ENCODE measurements at places on chromosomes 12 and 14.

DNA sequence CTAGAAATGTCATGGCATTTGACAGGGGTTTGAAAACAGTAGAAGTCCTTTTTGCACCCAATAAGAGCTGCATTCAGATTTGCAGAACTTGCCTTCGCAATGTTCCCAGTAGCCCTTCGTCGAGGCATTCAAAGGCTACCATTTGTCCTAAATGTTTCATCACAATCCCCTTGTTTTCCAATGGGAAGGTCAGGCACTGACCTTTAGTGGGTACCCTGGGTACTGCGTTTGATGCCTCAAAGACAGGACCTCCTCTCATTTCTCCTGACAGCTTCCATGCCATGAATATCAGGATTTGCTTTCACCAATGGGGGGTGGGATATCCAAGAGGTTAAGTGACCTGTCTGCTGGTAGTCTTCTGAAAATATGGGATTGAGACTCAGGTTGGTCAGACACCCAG lies 1063.1 kb downstream of the BCL11B start:
- no peak for DNase-seq

DNA sequence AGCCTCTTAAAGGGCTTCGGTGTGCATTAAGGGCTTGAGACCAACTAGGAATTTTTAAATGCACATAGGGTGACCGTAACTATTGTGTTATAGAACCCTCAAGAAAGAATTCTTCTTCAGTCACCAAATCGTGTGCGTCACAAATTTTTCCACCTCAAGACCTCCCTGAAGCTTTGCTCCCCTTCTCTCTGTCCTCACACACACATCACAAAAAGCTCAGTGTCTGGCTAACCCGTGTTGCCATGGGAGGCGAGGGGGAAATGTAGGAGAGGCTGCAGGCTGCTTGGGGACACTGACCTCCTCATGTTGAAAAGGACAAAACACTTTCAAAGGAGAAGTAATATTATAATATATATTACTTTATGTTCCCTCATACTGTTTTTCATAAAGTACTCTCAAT lies 10.6 kb downstream of the SSPN start:
- no peak for DNase-seq

DNA sequence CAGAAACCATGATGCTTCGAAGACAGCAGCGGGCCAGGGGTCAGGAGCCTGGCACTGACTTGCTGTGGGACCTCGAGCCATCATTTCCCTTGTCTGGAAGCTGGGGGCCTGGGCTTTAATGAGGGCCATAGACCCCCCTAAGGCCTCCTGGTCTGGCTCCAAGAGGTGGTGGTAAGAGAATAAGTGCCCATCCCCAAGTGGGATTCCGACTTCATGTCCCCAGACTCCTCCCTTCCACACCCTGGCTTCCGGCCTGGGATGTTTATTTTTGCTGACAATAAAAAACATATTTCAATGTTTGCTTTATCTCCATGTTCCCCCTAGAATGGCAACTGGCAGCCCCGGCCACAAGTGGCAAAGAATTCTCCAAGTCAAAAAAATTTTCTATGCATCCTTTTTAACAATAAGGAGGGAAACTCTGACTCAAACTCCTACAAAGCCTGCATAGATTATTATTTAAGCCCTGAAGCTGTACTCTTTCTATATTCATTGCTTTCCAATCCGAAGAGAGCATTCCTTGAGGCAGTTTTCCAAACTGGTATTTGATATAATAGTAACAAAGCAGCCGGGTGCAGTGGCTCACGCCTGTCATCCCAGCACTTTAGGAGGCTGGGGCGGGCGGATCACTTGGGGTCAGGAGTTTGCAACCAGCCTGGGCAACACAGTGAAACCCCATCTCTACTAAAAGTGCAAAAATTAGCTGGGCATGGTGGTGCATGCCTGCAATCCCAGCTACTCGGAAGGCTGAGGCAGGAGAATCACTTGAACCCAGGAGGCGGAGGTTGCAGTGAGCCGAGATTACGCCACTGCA lies 84.0 kb downstream of the ITPK1 start:
- DNase-seq, result no peak

DNA sequence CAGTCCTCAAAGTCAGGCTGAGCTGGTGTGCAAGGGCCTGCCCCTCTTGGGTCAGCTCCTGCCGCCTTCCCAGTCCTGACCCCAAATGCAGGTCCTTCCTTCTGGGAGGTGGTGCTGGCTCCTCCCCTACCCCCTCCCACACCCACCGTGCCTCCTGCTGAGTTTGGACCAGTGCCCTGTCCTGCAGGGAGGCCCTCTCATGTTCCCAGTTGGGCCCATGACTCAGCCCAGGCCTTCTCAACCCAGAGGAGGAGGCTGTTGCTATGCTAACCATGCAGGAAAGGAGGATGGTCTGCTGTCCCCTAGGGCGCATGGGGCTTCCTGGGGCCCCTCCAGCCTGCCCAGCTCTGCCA lies 4.4 kb downstream of the ZBTB42 start:
- no peak for DNase-seq

GRCh38 chr12:15886372-15887042 lies 4.3 kb downstream of the STRAP start:
- DNase-seq, result no peak

DNA sequence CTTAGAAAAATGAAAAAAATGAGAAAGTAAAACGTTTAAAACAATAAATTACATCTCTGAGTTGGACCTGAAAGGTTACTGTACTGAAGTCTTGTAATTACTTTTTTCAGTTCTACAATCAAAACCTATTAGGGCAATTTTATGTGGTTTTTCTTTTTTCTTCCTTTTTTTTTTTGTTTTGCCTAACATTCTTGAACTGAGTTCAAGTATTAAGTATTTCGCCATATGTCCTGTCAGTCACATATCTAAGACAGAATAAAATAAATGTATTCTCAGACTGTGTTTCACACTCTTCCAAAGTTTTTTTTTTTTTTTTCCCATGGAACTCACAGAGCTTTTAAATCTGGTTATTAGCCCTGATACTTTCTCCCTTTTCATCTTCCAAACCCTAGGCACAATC lies 172.0 kb downstream of the BCAT1 start:
- DNase-seq, result no peak

DNA sequence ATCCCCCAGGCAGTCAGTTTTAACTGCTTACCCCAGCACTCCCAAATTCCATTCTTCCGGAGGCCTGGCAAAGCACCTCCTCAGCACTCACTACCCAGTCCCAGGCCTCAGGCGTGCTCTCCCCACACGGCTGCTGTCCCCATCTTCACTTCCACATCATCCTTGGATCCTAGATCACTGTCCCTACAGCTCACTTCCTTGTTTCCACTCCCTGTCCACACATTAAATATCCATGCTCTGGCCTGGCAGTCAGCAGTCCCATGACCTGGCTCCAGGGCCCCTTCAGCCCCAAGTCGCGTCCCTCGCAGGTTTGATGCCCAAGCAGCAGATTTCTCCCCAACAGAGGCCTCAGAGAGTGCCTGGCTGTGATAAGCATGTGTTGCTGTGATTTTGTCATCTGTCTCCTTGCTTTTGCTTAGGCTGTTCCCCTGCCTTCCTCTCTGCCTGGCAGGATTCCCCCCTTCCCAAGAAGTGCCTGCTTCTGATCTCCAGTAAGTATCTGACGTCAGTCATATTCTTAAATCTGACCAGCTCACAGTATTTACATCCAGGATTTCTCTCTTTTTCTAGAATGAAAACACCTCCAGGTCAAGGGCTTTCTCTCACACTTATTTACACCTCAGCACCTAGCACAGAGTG lies 241.7 kb downstream of the ZFP36L1 start:
- DNase-seq, result no peak

DNA sequence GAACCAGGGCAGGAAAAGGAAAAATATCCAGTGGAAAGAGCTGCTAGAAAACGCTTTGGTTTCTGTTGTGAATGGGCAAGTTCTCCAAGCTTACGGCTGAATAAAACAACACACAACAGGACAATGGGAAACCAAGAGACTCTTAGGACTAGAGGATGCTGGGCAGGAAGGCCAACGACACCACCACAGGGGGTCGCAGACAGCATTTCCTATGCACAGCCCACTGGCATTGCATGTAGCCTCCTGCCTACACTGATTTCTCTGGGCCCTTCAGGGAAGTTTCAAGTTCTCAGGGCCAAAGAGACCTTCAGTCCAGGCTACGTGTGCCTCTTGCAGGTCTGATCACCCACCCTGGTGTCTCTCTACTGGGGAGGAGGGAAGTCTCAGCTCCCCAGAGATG lies 108.0 kb downstream of the RIMBP2 start:
- DNase-seq, result no peak

DNA sequence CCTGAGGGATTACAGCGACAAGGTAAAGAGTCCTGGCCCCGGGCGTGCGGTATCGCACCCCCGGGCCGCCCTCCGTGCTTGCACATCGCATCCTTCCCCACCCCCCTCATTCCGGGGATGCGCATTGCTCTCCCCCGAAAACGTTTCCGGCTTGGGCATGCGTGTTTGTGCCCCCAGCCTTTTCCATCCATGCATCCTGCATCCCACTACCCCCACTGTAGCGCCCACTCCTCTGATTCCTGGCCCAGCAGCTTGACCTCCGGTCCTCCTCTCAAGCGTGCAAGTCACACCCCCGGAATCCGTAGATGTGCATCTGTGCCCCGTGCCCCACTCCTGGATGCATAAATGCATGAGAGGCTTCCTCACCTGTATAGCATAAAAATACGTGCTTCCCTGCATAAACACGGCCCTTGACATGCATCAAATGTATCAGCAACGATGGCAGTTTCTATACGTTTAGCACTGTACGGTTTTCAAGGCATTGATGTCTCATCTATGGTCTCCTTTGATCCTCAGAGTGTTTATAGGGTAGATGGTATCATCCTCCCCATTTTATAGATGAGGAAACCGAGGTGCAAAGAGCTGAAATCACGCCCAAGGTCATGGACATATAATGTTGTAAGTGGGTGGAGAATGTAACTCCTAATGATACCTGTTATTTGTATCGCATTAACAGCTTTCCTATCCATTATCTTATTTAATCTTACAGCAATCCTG lies 484 bp downstream of the RIC8B start:
- DNase-seq, result no peak

DNA sequence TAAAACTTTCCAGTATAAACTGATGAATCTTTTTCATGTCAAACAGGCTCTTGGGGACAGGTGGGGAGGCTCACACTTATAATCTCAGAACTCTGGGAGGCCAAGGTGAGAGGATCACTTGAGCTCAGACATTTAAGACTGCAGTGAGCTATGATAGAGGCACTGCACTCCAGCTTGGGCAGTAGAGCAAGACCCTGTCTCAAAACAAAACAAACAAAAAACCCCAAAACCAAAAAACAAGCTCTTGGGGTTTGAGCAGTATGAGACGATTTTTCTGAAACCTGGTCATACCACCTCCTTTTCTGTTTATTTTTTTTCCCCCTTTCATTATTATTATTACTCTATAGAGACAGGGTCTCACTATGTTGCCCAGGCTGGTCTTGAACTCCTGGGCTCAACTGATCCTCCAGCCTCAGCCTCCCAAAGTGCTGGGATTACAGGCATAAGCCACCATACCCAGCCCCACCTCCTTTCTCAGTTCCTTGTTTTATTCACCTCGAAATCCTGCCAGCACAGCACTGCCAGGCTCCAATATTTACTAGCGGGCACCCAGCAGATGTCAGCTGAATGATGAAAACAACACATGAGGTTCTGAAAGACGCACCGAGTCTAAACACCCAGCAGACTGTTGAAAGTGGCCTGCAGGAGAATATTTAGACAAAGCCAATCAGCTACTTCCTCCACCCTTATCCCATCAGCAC lies 19.5 kb upstream of the CDK17 start:
- DNase-seq, result peak; percentile 36

DNA sequence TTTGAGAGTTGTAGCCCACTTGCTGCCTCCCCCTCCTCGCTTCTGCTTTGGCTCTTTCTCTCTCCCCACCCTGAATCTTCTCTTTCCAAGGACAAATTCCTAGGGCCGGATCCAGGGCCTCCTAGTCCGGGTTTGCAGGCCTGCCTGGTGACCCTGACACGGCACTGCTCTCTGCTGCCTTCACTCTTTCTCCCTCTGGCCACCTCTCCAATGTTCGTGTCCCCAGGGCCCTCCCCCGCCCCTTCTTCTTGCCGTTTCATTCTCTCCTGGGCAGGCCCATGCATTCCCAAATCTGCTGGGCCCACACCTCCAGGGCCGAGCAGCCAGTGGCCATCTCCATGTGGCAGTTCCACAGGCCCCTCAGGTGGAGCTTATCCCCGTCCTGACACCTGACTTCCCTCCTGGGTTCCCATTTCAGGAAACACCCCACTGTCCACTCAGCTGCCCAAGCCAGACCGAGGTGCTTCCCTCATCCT lies 34.0 kb upstream of the CORO1C start:
- no peak for DNase-seq

DNA sequence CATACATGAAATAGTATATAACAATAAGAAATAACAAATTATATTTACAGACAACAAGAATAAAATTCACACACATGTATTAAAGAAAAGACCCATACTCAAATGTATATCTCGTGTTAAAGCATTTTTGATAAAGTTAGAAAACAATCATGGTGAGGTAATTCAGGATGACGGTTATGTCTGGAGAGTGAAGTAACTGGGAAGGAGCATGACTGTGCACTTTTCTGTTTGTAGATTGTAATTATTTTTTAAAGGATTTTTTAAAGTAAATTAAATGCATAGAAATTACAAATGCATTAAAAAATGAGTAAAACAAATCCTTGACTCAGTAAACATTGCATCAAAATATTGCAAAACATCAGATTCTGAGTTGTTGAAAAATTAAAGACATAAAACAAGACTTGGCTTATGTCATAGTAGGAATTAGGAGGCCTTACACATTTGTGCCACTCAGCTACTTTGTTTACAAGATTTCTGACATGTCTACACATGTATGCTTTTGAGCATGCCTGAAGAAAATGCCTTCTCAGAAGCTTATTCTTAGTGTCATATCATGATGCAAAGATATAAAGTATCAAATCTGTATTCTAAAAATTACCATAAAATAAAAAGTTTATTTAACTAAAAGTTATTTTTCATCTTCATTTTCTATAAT lies 1325.1 kb downstream of the SLC16A7 start:
- DNase-seq, result no peak

GRCh38 chr14:69708586-69709560 lies 58.1 kb upstream of the SRSF5 start:
- DNase-seq, result no peak

DNA sequence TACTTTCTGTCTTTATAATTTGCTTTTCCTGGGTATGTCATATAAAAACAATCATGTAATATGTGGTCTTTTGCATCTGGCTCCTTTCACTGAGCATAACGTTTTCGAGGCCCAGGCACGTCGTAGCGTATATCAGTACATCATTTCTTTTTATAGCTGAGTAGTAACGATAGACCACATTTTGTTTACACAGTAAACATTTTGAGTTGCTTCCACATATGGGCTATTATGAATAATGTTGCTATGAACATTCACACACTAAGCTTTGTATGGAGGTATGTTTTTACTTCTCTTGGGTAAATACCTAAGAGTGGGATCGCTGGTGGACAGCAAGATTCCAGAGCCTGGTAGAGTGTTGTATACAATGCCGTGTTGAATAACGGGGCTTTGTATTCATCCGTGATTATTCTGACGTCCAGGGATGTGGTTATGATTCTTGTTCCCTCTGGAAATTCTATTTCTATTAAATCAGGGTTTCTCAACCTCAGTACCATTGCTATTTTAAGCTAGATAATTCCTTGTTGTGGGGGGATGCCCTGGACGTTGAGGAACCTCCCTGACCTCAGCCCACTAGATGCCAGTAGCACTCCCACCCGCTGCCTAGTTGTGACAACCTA lies 38.9 kb upstream of the CIT start:
- DNase-seq, result no peak

GRCh38 chr14:100813291-100813690 lies 12.6 kb upstream of the MEG3 start:
- DNase-seq, result no peak

- DNase-seq, result no peak
Measured at GRCh38 chr14:73877790-73878189, 8.9 kb upstream of the ZNF410 start.

All from stimulated activated naive B cell treated with anti-CD40 and anti-IgM and Interleukin-4, amounts not matched to agents 10 μg/mL and 1 μg/mL and 100 μg/mL, for 72 hours (primary cell).